Activated T-helper 1 cell treated with anti-CD3 and anti-CD28 coated beads, Interleukin-2, amount 50 U/mL, for 16 hours (primary cell): ENCODE measurements at places on chromosomes 1 and 21.

DNA sequence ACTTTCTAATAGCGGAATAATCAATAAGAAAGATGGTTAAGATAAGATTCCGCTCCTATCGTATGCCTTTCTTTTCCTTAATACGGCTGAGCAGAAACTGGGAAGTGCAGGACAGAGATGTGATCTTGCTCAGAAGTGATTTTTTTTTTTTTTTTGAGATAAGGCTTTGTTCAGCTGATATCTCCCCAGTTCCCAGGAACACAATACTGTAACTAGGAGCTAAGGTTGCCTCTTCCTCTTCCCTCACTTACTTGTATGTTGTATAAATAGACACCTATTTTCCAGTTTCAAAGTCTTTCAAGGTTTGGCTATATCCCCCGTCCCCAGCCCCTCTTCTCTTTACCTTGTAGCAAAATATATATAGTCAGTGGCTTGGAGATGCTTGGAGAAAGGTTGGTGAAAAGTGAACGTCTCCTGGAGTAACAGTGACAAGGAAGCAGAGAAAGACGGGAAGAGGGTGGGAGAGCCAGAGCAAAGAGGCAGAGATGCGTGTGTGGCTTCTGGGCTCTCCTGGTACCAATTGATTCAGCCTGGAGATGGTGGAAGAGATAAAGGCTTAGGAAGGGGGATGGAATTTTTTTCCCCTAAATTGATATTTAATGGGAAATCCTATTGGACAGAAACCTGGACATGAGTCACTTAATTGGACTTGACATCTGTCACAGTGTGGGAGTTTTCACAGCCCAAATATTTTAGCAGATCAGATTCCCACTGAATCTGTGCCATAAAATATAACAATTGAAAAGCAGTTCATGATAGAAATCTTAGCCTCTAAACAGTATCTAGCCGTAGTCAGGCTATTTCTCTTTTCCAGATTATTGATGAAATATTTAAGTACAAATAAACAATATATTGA is at the start of gene NHLH2:
Gene NHLH2, minus strand, starts transcription at position 522 of the 856 bp plus-strand sequence. CDS start 2,754 bp downstream, outside the sequence.
- DNase-seq = no peak

DNA sequence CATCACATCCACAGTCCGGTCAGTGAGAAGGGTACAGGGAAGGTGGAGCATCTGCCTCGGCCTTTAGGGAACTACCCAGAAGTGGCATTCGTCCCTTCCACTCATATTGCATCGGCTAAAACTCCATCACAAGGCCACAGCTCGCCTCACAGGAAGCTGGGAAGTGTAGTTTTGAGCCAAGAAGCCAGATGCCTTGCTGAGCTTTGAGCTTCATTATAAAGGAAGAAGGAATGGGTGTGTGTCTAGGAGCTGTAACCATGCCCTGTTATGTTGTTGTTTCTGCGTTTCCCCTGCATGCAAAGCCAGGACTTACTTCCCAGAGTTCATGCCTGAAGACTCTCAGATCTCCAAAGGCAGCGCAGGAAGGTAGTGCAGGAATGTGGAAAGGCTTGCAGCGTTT is 61.1 kb downstream of the OPTC start:
- DNase-seq = no peak

DNA sequence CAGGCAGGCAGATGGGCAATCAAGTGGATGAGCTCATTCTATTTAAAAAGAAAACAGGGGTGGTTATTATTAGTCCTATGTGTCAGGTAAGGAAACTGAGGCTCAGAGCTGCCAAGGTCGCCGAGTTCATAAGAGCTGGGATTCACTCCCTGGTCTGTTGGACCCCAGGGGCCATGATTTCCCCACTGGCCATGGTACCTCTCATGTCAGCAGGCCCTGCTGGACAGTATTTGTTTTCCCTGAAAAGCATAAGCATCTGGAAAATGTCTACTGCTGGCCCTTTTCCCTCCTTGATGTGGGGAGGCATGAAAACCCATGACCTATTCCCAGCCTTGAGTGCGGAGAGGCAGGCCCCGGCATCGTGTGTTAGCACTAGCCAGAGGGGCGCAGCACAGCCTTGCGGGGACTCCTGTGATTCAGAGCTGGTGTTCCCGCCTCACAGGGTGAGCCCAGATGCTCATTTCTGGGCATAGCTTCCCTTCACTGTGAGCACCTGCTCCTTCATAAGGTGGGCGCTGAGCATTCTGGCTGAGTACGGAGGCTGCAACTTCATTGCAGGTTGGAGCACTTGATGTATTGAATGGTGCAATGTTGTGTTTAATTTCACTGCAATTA is 617.5 kb downstream of the PTPRU start:
- no peak for DNase-seq

GRCh38 chr1:18104546-18105100 is 3.0 kb upstream of the IGSF21 start:
- DNase-seq = no peak

GRCh38 chr1:205179842-205180241 is 31.7 kb downstream of the DSTYK start:
- no peak for DNase-seq

DNA sequence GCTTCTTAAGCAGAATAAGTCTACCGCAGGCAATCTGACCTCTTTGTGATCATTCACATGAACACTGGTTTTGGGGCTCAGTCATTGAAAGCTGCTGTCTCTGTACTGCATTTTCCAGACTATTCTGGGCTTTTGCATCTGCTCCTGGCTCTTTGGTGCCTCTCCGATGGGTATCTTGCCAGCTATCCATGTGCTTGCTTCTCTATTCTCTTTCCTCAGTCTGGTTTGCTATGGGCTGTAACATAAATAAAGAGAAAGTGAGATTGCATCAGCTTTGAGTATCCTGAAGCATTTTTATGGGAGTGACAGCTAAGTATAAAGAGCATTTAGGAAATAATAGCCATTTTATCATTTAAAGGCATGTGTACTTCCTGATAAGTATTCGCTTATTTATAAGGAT is 70.7 kb downstream of the C1orf21 start:
- no peak for DNase-seq

DNA sequence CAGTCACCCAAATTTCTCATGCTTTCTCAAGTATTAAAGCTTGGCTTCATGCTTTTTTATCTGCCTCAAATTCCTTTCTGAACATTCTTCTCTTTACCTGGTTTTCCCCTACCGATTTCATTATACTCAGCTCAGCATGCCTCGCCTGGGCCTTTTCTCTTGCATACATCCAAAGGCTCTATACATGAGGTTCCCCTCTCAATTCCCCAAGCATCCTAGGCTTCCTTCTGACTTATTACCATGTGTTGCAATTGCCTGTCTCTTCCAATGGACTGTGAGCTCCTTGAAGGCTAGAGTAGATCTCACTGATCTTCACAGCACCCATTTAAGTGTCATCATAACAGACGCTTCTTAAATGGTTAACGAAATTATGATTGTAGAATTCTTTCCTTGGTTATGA is 24.1 kb upstream of the CYP4A22 start:
- no peak for DNase-seq

GRCh38 chr1:236123563-236123962 is 18.8 kb upstream of the GPR137B start:
- DNase-seq = no peak
